ENCODE measurements at places on chromosomes 11 and 22.

DNA sequence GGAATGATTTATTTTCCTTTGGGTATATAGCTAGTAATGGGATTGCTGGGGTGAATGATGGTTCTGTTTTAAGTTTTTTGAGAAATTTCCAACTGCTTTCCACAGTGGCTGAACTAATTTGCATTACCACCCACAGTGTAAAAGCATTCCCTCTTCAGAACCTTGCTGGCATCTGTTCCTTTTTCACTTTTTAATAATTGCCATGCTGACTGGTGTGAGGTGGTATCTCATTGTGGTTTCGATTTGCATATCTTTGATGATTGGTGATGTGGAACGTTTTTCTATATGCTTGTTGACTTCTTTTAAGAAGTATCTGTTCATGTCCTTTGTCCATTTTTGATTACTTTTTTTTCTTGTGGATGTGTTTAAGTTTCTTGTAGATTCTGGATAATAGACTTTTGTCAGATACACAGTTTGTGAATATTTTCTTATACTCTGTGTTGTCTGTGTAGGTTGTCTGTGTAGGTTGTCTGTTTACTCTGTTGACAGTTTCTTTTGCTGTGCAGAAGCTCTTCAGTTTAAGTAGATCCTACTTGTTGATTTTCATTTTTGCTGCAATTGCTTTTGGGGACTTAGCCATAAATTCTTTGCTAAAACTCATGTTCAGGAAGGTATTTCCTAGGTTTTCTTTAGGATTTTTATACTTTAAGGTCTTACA, 291.8 kb upstream of the DDI1 start:
- DNase-seq = no peak

GRCh38 chr11:107606141-107606540, 15.2 kb downstream of the ELMOD1 start:
- DNase-seq = no peak

GRCh38 chr22:39405346-39406085, 5.9 kb downstream of the TAB1 start:
- no peak for DNase-seq

- DNase-seq = no peak
Measured at GRCh38 chr11:69852056-69852455, 32.8 kb upstream of the FGF3 start.

DNA sequence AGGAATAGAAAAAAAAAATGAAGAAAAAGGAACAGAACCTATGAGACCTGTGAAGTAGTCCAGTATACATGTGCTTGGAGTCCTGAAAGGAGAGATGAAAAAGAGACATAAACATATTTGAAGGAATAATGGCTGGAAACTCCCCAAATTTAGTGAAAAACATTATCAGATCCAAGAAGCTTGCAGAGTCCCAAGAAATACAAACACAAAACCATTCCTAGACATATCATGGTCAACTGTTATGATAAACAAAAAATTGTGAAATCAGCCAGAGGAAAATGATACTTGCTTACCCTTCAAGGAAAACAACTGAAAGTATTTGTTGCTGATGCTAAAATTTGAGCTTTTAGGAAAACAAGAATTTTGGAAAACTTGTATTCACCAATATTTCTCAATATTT, 250.1 kb downstream of the DDX10 start:
- no peak for DNase-seq

DNA sequence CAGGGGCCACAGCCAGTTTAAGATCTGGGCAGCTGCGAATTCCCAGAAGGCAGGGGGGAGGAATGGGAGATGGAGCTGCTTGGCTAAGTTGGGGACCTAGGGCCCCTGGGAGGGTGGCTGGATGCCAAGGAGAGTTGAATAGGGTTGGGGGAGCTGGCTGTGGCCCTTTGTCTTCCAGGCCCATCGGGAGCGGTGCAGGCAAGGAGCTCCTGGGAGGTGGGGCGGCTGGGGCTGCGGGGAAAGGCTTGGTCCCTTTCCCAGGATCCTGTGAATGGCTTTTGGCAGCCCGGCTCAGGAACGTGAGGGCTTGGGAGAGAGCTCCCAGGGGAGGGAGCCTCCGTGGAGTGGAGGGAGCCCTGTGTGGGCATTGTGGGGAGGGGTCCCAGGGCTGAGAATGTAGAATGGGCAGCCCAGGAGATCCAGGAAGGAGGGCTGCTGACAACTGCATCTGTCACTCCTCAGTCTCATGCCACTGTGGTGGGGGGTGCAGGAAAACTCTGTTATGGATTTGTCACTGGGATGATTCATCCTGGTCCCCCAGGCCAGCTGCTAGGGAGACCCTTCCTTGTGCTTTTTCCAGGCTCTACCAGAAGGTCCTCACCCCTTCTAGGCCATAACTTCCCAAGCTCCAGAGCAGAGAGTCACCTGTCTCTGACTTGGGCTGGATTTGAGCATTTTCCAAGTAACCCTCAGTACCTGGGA, 6.0 kb downstream of the FREY1 start:
- DNase-seq = no peak

DNA sequence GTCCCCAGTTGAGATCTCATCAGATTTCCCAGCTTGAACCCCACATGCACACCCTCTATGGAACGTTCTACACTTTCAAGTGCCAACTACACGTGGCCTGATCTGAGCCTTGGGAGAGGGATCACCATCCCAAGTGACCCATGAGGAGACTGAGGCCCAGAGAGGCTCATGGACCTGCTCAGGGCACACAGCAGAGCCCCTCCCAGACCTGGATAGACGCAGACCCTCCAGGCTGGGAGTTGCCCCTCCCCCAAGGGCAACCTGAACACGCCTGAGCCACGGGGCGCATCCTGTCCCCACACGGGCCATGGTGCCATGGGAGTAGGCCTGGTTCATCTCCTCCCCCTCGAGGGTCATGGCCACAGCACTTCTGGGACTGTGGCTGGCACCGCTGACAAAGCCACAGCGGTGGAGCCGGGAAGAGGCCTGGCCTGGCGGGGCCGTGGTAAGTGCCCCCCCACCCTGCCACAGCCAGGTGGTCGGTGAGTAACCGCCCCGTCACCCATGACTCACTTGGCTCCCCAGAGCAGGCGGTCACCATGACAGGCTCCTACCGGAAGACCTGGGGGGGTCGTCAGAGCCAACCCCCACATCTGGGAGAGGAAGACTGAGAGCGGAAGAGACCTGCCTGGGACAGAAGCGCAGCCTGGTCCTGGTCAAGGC, 8.1 kb downstream of the WNT7B start:
- DNase-seq = no peak

DNA sequence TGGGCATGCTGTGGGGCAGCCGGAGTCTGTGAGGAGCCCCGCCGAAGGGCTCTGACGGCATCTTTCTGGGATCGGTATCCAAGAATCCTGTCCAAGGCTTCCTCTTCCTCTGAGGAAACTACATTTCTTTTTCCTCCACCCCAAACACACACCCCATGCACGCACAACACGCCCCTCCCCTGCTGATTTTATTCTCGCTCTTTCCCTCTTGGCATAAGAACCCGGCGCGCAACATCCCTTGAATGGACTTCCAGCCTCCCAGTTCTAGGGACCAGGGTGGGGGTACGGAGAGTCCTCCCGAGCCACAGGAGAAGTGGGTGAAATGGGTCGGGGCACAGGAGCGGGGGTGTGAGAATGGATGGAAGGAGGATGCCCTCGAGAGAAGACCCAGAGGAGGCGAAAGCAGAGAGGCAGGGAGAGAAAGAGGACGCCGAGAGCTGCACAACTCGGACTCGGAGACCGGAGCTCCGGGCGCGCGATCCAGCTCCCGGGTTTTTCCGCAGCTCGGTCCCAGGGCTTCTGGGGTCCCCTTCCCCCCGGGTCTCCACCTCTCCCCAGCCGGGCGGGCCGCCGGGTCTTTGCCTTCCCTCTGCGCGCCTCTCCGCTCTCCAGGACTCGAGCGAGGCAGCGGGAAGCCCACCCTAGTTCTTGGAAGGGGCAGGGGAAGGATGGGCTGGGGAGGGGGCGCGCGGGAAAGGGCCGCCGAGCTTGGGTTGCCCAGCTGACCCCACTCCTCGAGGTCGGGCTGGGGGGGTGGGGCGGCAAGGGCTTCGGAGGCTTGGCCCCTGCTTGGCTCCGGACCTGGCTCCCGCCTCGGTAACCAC, 1.5 kb upstream of the LARGE1 start:
- no peak for DNase-seq

DNA sequence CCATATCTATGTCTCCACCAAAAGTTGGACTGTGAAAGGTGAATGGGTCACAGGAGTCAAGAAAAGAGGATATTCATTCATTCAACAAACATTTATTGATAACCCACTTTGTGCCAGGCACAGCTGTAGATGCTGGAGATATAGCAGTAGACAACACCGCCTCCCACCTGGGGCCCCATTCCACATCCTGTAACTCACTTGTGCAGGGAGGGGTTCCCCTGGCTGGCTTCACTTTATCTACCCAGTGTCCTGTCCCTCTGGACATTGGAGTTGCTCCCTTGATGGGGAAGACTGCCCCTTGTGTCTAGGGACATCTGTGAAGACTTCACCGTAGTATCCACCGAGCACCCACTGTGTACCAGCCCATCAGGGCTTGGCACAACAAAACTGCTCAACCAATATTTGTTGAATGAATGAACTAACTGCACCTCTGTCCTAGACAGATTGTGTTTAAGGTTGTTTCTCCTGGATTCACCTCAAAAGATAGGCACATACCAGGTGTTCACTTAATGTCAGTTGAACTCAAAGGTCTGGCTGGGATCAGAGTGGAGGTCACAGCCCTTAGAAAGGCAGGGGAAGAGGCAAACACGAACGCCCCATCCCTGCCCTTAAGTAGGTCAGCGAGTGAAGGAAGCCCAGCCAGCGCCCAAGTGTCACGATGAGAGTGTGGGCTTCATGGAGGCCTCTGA, 1.4 kb upstream of the OVOL1 start:
- no peak for DNase-seq

- DNase-seq = peak; percentile 17
Measured at GRCh38 chr11:93444617-93445073, 98.5 kb downstream of the SMCO4 start.

DNA sequence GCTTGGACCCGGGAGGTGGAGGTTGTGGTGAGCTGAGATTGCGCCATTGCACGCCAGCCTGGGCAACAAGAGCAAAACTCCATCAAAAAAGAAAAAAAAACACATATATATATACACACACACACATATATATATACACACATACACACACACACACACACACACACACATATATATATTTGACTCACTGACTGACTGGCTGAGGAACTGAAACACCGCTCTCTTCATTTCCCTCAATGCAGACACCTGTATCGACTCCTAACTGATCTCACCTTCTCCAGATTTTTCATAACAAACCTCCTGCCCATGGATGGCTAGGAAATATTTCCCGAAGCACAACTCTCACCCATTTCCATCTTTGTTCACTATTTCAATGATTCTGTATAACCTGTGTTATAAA, 140.7 kb upstream of the ANO3 start:
- DNase-seq = no peak

DNA sequence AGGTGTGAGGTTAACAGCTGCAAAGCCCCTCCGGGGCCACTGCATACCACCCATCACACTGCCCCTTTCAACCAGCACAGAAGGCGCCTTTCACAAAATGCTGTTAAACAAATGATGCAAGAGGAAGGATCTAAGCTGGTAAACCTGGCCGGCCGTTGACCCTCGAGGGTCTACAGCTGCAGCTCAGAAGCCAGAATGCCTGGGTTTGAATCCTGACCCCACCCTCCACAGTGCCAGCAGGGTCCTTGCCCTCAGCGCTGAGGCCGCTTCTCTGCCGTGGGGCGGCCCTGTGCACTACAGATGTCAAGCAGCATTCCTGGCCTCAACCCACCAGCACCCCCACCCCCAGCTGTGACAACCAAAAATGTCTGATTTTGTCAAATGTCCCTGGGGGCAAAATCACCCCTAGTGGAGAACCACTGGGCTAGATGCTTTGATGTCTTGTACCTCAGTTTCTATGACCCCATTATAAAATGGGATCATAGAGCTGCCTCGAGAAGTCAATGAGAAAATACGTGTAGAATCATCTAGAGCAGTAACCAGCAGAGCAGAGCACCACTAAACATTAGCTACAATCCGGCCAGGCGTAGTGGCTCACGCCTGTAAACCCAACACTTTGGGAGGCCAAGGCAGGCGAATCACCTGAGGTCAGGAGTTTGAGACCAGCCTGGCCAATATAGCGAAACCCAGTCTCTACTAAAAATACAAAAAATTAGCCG, 77.9 kb downstream of the CELSR1 start:
- no peak for DNase-seq

DNA sequence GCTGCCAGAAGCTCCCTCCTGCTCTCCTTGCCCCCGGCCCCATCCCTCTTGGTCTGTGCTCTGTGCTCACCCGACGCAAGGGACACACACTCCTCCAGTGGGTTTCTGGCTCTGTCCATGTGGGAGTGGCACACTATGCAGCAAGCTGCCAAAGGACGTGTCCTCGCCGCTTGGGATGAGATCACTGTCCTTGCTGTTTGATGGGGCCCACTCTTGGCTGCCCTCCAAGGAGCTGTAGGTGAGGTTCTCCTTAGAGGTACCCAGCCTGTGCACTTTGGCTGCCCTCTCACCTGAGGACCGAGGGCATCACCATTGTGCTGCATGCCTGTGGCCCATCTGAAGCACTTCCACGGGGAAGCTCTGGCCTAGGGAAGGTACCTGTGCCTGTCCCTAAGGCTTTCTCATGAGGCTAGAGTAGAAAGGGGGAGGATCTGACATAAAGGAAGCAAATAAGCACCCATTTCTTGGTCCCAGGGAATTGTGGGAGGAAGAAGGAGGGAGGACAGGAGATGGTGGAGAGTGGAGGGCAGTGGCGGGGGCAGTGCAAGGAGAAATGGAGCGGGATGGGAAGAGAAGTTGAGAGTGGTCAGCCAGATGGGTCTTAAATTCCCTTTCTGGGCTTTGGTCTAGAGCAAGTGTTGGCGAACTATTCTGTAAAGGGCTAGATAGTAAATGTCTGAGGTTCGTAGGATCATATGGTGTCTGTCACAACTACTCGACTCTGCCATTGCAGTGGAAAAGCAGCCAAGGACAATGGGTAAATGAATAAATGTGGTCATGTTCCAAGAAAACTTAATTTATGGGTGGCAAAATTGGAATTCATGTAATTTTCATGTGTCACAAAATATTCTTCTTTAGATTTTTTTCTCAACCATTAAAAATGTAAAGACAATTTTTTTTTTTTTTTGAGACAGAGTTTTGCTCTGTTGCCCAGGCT, 47.0 kb upstream of the AMPD3 start:
- DNase-seq = no peak

DNA sequence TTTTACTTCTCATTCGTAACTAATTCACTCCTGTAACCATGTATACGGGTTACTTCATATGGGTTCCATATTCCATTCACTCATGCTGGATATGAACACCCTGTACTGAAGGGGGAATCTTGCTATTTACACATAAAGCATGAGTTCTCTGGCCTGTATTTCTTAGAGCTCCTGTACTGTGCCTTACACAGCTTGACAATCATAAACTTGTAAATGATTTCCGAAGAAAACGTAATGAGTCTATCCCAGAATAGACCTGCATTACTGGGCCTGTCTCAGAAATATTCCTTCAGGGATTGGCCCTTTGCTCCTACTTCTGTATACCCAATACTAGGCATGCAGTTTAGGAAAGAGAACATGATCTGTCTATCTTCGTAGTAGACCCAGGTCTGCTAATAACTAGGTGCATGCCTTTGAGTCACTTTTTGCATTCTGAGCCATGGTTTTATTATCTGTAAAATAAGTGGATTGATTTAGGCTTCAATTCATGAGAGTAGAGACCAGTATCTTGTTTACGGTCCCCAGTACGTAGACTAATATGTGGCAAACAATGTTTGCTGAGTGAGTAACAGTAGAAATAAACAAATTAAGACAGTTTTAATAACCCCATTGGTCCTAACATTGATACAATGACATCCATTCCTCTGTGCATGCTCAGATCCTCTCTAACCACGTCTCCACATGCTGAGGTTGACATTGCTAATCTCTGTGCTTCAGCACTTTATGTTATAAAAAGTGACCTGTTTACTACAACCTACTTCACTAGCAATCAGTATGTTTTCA, 1.2 kb downstream of the CCDC34 start:
- no peak for DNase-seq

- DNase-seq = no peak
Measured at GRCh38 chr11:36565031-36565610, 2.7 kb upstream of the RAG1 start.

Data from NCI-H1417 treated with DMSO at 0.1 percent for 48 hours (cell line).